ENCODE measurements at places on chromosomes 11 and 22.
A peak's percentile ranks its signal among the peaks of the same experiment; 100 is the strongest.

DNA sequence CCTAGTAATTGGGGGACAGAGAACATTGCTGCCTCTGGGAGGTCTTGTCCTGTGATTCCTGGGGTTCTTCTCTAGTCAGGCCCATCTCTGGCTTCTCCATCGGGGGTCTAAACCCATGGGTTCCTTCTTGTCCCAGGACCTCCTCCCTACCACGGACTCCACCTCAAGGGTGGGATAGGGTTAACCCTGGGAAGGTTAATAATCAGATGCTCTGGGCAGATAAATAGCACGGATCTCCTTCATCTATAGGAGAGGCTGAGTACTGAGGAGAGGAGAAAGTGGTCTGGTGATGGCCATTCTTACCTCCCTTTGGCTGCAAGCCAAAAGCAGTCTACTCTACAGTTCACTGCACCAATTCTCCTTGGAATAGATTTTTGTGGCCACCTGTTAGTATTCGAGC is 10.5 kb downstream of the HEPHL1 start:
- DNase-seq: no peak

GRCh38 chr11:12200279-12200990 is 90.0 kb downstream of the MICAL2 start:
- no peak for DNase-seq

DNA sequence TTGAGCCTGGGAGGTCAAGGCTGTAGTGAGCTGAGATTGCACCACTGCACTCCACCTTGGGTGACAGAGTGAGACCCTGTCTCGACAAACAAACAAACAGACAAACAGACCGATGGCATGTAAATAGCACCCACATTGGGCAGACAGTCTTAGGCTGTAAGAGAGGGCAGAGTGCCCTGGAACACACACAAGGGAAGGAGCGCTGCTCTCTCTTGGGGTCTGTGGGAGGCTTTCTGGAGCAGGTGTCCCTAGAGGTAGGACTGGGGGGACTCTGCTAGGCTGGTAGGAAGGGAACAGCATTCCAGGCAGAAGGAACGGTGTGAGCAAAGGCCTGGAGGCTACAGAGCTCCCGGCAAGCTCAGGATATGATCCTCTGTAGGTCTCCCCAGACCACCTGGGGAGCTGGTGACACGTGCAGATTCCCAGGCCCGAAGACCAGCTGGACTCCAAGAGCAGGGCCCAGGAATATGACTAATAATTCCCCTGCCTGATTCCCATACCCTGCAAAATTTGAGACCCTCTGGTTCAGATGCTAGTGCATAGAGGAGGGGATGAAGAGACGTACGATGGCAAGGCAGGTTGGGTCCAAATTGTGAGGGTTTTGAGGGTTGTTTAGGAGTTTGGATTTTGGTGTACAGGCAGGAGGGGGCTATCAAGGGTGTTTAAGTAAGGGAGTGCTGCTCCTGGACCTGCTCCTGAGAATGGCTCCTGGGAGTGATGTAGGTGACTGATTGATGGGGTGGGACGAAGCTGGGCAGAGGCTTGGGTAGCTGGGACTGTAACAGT is 11.6 kb downstream of the SMIM38 start:
- DNase-seq: no peak

GRCh38 chr11:117492578-117493251 is 165.1 kb downstream of the CEP164 start:
- DNase-seq: no peak

- no peak for DNase-seq
These were observed 30.4 kb downstream of the OR6Q1 start for GRCh38 chr11:58060939-58061672.

DNA sequence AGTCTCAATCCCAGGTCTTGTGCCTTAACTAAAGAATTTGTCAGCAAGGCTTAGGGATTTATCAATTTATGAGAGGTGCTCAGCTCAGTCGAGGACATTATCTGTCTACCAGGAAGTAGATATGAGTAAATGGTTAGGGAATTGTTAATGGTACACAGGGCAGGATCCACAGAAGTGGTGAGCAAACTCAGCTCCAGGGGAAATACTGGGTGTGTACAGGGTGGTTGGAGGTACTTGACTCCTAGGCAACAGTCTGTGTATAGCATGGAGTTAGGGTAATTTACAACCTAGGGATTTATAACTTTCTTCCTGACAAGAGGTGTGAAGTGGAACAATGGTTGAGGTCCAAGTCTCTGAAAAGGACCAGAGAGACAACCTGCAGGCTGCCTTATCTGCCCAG is 123.4 kb upstream of the OR9Q1 start:
- DNase-seq: no peak

DNA sequence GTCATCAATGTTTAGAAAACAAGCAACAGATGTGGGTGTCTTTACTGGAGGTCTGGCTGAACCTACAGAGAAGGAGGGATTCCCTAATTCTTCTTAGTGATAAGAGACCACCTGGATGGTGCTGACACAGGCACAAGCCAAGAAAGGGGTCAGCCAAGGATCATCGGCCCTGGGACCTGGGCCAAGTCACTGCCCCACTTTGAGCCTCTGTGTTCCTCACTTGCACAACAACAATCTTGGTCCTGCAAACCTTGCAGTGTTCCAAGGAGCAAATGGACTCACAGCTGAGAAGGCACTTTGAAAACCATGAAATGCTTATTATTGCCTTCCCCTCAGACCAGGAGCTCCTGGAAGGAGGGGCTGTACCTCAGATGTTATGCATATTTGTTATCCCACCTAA is 7.0 kb upstream of the KCNE3 start:
- no peak for DNase-seq

DNA sequence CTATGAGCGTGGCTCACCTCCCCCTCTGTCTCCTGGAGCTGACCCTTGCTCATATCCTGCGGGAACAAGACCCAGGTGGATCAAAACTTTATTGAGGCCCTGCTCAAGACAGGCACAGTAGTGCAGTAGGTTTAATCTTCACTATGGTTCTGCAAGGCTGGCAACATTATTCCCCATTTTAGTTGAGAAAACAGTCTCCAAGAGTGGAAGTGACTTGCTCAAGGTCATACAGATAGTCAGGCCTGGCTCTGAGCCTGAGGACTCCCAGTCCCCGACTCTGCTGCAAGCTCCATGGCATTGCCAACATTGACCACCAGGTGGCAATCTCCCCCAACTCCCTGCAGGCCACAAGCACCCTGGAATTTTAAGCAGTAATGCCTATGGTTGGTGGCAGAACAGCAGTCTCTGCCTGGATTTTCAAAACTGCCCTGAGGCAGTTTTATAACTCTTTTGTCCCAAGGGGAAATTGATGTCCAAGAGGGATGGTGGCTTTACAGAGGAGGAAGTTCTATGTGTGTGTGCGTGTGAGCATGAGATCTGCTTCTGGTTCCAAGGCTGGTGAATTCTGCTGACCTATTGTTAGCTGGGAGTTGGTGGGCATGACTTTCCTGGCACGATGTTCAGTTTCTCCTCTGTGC is 34.1 kb downstream of the NEU3 start:
- peak; percentile 69 for DNase-seq

DNA sequence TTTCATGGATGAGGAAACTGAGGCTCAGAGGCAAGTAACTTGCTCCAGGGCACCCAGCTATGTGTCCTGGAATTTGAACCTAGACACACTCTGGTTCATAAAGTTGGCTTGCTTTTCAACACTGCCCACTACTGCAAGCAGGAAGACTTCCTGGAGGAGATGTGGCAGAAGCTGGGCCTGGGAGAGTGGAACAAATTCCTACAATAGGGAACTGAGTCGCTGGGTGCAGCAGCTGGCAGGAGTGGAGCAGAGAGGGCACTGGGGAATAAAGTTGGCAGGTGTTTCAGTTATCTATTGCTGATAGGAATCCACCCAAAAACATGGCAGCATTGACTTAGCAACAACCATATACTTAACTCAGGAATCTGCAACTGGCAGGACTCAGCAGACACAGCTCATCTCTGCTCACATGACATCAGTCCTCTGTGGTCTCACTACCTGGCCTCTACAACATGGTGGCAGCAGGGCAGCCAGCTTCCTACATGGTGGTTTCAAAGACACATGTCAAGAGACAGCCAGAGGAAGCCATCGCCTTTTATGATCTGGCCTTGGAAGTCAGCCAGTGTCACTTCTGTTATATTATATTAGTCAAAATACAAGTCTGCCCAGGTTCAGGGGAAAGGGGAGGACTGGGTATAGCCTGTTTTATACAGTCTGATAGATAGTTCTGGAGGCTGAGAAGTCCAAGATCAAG is 10.6 kb upstream of the CARD10 start:
- DNase-seq: no peak

GRCh38 chr11:19633276-19633675 is 79.4 kb upstream of the NAV2 start:
- no peak for DNase-seq

DNA sequence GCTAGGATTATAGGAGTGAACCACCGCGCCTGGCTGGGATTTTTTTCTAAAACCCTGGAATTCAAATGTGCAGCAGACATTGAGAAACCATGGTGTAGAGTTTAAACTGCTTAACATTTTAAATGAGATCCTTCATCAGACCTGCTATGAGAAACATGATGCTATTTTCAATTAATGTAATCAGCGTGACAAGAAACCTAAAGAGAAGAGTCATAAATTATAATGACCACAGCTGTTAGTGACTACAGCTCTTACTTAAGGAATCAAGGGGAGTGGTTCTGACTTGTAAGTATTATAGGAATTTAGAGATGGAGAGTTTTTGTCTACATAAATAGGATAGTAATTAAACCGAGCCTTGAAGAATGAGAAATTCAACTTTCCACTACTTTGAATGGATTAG is 170.6 kb downstream of the BARX2 start:
- no peak for DNase-seq

DNA sequence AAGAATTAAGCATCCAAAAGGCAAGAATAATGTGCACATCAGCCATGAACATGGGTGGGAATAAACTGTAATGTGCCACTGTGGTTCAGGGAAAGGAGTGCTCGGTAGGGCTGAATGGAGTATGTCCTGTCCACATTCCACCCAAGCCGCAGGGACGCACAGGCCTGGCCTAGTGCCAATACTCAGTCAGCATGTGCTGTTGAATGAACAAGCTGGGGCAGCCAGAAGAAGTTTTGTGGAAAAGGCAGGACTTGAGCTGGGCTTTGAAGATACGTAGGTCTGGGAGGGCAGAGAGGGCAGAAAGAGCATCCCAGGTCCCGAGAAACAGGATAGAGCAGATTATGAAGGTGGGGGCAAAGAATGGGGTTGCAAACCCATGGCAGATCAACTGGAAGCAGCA is 60.0 kb upstream of the PLET1 start:
- DNase-seq: no peak

DNA sequence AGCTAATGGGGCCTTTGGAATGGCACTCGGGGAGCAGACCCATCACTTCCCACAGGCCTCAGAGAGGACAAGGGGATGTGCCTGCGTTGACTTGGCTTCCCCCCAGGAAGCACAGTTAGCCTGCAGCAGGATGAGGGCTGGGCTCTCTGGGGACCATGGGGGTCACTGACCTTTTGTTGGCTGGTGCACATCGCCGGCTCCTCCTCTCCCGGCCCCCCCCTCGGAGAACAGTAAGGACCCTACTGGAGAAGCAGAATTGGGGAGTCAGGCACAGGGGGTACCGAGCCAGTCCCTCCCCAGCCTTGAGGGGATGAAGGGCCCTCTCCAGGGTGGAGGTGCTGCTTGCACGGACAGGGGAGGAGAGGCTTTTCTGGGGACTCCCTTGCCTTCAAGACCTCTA is 32.8 kb downstream of the NRXN2 start:
- DNase-seq: no peak

DNA sequence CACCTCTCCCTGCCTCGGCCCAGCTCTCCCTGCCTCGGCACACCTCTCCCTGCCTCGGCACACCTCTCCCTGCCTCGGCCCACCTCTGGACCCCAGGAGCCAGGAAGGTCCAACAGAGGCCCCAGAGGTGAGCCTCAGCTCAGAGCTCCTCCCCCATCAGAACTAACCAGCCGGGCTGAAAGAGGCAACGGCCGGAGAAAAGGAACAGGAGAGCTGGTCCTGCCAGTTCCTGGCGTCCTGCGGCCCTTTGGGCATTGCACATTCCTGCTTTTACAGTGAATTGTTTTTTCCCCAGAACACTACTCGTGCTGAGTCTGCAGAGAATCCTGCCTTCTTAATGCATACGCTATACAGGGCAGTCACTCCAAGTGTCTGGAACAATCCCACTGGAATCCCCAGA is 45.8 kb downstream of the LMO1 start:
- no peak for DNase-seq

DNA sequence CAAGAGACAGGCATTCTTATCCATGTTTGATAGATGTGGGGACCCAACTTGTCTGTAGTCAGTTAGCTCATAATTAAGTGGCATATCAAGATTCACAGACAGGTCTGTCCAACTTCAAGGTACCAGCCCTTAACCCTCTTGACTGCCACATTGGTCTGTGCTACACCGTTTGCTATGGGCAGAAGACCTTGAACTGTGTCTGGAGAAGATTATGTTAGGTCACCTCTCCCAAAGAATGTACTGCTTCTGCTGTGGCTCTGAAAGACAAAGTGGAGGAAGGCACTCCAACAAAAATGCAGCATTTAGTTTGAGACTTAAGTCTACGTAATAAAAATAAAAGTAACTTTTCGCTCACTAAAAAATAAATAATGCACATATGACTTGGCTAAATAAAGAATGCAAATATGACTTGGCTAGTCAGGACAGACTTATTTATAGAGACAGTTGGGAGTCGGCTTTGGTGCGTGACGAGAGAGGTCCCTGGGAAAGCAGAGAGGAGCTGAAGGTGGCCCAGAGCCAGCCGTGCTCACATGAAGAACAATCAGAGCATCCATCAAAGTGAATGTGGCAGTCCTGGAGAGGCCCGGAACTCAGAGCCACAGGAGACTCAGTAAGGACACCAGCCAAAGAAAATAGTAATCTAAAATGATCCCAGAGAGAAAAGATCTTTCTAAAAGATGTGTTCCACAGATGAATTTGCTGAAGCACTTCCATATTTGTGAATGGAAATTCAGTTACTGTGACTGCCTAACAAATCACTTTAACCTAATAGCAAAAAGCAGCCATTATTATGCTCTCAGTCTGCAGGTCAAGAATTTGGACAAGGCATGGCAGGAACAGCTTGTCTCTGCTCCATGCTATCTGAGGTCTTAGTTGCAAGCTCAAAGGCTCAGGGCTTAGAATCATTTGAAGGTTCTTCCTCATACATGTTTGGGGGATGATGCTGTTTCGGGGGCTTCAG is 35.0 kb downstream of the CWC15 start:
- no peak for DNase-seq

DNA sequence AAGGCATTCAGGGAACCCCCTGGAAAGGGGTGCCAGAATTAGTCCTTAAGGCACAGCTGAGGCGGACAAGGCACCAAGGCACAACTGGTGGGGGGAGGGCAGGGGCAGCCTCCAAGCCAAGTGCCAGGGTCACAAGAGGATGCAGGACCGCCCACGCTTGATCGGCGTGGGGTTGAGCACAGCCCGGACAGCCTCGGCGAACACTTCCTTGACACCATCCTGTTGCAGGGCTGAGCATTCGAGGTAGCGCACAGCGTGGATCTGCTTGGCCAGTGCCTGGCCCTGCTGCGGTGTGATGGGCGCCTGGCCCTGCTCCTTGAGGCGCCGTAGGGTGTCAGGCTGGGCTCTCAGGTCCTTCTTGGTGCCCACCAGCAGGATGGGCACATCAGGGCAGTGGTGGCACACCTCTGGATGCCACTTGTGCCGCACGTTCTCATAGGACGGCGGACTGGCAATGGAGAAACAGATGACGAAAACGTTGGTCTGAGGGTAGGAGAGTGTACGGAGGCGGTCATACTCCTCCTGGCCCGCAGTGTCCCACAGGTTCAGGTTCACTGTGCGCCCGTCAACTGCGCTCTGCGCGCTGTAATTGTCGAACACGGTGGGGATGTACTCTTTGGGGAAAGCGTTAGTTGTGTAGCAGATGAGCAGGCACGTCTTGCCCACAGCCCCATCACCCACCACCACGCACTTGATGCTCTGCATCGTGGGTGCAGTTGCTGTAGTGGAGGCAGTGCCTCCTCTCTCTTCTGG is 13.1 kb downstream of the RHOG start:
- no peak for DNase-seq

Data from CD4-positive, alpha-beta T cell treated with Interleukin-15 for 4 hours (primary cell).